A549 treated with CORT108297 at 1 μM for 4 hours (cell line): ENCODE measurements at places on chromosomes 5 and 9. TPM values are rescaled to one million over a fixed set of nuclear protein-coding genes. Genes with fewer than 3 reads are reported as not detected.

The LHX6 gene
- 0.41 to 0.61 TPM (median 0.44 TPM) in 5 replicates for total RNA-seq

The NFIL3 gene
- total RNA-seq, result 11.4 to 13.8 TPM (median 12.1 TPM) in 5 replicates

The RLN2 gene
- total RNA-seq, result 0.18 to 0.34 TPM (median 0.20 TPM) in 3 of 5 replicates, not detected in the others

The HSPB3 gene
- 0.10 to 0.15 TPM in 2 of 5 replicates, not detected in the others for total RNA-seq

The TOR4A gene
- 17.1 to 31.6 TPM (median 26.1 TPM) in 5 replicates for total RNA-seq

The ALAD gene
- total RNA-seq, result 13.5 to 17.8 TPM (median 15.9 TPM) in 5 replicates

The CFAP90 gene
- 0.22 to 0.59 TPM (median 0.44 TPM) in 5 replicates for total RNA-seq

The OR1J2 gene
- not detected in 5 replicates for total RNA-seq

The OR2V1 gene
- not detected in 5 replicates for total RNA-seq

The DNAH5 gene
- 0.66 to 1.8 TPM (median 1.3 TPM) in 5 replicates for total RNA-seq

The ADCY2 gene
- not detected in 5 replicates for total RNA-seq

The CD72 gene
- 0.06 to 0.18 TPM (median 0.12 TPM) in 4 of 5 replicates, not detected in the other for total RNA-seq

The TEK gene
- 0.02 to 0.06 TPM (median 0.03 TPM) in 5 replicates for total RNA-seq

The STK32A gene
- total RNA-seq, result 0.15 to 0.50 TPM (median 0.25 TPM) in 5 replicates

The TAF1L gene
- total RNA-seq, result 0.01 TPM in 1 of 5 replicates, not detected in the others

The NRG2 gene
- total RNA-seq, result 1.7 to 2.4 TPM (median 2.1 TPM) in 5 replicates

The GLRA1 gene
- total RNA-seq, result not detected in 5 replicates

The TLX3 gene
- total RNA-seq, result not detected in 5 replicates

The QRFP gene
- total RNA-seq, result not detected in 5 replicates

The PCDHB7 gene
- 0.03 TPM in 1 of 5 replicates, not detected in the others for total RNA-seq

The CDO1 gene
- total RNA-seq, result 0.08 TPM in 1 of 5 replicates, not detected in the others

The FBXW2 gene
- total RNA-seq, result 36.6 to 42.2 TPM (median 41.8 TPM) in 5 replicates

The MYOT gene
- not detected in 5 replicates for total RNA-seq

The ST8SIA4 gene
- total RNA-seq, result 0.27 to 0.43 TPM (median 0.39 TPM) in 5 replicates

The FAM78A gene
- total RNA-seq, result 0.32 to 0.69 TPM (median 0.42 TPM) in 5 replicates

The FGD3 gene
- 0.16 to 0.29 TPM (median 0.26 TPM) in 5 replicates for total RNA-seq

The IL13 gene
- total RNA-seq, result 0.06 to 0.13 TPM in 2 of 5 replicates, not detected in the others

The CCNO gene
- 5.2 to 9.9 TPM (median 9.5 TPM) in 5 replicates for total RNA-seq

The KCNN2 gene
- total RNA-seq, result 0.06 to 0.20 TPM (median 0.12 TPM) in 5 replicates

The C5orf52 gene
- not detected in 5 replicates for total RNA-seq

The ADAMTS2 gene
- 0.05 to 0.22 TPM (median 0.08 TPM) in 5 replicates for total RNA-seq

The SPAAR gene
- total RNA-seq, result 0.07 TPM in 1 of 5 replicates, not detected in the others

The PKD2L2 gene
- total RNA-seq, result not detected in 5 replicates

The TAF11L13 gene
- not detected in 5 replicates for total RNA-seq

The RNF180 gene
- total RNA-seq, result 0.30 to 0.46 TPM (median 0.39 TPM) in 5 replicates

The FBXW11 gene
- total RNA-seq, result 31.8 to 43.4 TPM (median 37.9 TPM) in 5 replicates

The GRM6 gene
- not detected in 5 replicates for total RNA-seq

The CTSV gene
- 11.6 to 15.8 TPM (median 13.0 TPM) in 5 replicates for total RNA-seq

The PDCD1LG2 gene
- total RNA-seq, result 0.21 to 0.46 TPM (median 0.23 TPM) in 5 replicates

The KDM3B gene
- total RNA-seq, result 35.8 to 50.7 TPM (median 41.6 TPM) in 5 replicates

The SOHLH1 gene
- total RNA-seq, result not detected in 5 replicates

The ENTPD8 gene
- 0.21 to 0.27 TPM (median 0.24 TPM) in 5 replicates for total RNA-seq

The SLC2A8 gene
- total RNA-seq, result 9.5 to 16.7 TPM (median 16.1 TPM) in 5 replicates

The GAS1 gene
- 0.05 to 0.15 TPM (median 0.11 TPM) in 5 replicates for total RNA-seq

The GPX8 gene
- total RNA-seq, result 36.3 to 49.8 TPM (median 38.0 TPM) in 5 replicates

The CCDC107 gene
- total RNA-seq, result 21.2 to 27.0 TPM (median 25.3 TPM) in 5 replicates

The CERT1 gene
- total RNA-seq, result 22.2 to 30.2 TPM (median 26.2 TPM) in 5 replicates
